Mammary epithelial cell (primary cell): ENCODE measurements at places on chromosomes 3 and 15. TPM values are rescaled to one million over a fixed set of nuclear protein-coding genes. Genes with fewer than 3 reads are reported as not detected.
A peak's percentile ranks its signal among the peaks of the same experiment; 100 is the strongest.

The BOC gene
- total RNA-seq = 49.7 TPM

The MAP6D1 gene
- 1.1 and 1.4 TPM in 2 replicates for total RNA-seq

DNA sequence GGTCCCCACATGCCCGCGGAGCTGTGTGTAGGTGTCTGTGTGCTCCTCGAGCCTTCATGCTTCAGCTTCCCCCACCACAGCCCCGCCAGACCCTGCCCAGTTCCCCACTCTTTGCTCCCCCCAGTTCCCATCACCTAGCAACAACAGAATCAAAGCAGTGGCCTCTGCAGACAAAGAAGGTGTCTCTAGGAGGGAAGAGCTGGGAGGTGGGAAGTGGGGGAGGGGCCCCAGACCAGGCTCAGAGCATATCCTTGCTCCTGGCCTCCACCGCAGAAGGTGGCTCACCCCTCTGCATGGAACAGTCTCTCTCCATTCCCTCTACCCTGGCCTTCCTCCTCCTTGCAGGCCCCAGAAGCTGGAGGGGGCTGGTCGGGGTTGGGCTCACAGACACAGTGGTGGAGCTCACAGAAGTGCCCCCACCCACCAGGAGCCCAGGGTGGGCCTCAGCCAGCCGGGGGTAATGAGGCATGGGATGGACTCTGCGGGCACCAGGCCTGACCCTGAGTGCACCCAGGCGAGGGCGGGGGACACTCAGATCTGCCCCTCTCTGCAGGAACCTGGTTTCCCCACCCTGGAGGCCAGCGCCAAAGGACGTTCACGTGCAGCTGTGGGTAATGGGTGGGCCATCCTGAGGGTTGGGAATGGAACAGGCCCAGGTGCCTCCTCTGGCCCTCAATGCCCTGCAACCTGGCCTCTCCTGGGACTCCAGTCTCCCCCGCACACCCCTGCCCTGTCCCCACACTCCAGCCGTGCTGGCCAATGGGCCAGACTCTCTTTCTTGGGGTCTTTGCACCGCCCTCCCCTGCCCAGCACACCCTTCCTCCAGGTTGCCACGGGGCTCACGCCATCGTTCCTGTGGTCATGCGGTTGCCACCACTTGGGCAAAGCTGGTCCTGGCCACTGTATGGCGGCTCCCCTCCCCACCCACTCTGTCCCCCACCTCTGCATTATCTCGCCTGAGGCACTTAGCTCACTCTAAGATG is 53.4 kb downstream of the TPRA1 start:
- no peak for DNase-seq

- DNase-seq = peak; percentile 87
These were observed 457.7 kb downstream of the EPHA3 start for GRCh38 chr3:89565098-89565497.

- no peak for DNase-seq
These were observed 22.0 kb upstream of the PLA2G4E start for GRCh38 chr15:42042602-42043400.

GRCh38 chr15:74191798-74192197 is 10.8 kb downstream of the STRA6 start:
- DNase-seq = no peak

- no peak for DNase-seq
These were observed 16.0 kb downstream of the NR2F2 start for GRCh38 chr15:96346409-96346970.

DNA sequence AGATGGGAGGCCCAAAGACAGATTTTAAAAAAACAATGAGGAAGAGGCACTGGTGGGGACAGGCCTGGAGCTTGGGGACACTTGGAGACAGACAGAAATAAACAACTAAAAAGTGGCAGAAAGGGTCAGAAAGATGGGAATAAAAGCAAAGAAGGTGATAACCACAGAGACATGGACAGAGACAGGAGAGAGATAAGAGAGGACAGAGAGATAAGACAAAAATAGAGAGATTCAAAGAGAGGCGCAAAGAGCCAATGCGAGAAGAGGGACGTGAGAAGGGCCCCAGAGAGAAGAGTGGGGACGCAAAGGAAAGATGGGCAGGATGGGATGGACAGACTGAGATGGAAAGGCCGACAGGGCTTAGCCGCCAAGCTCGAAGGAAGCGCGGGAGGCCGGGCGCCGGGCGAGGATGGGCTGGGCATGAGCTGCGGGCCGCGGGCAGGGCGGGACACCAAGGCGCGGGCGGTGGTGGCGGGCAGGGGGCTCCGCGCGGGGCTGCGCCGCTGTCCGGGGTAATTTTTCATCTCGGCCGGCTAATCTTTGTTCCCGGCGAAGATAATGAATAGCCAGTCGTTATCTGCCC is 3.1 kb upstream of the GATA2 start:
- no peak for DNase-seq

GRCh38 chr15:98893401-98893800 is 114.2 kb downstream of the PGPEP1L start:
- DNase-seq = no peak
